ENCODE measurements at places on chromosomes 1 and 21. TPM values are rescaled to one million over a fixed set of nuclear protein-coding genes. Genes with fewer than 3 reads are reported as not detected.

The HEATR1 gene
- 56.3 TPM for total RNA-seq

The SH2D1B gene
- 0.16 TPM for total RNA-seq

The STPG1 gene
- 23.8 TPM for total RNA-seq

The TRNP1 gene
- total RNA-seq = 46.6 TPM

The MT1HL1 gene
- total RNA-seq = not detected

The CYP4B1 gene
- 358 TPM for total RNA-seq

The KRTAP21-2 gene
- not detected for total RNA-seq

The KANK4 gene
- total RNA-seq = 0.13 TPM

The LCE6A gene
- total RNA-seq = not detected

The TSPAN1 gene
- 144 TPM for total RNA-seq

The RIPK4 gene
- total RNA-seq = 34.3 TPM

The OPRD1 gene
- total RNA-seq = not detected

The DNASE2B gene
- total RNA-seq = 0.34 TPM

The BTBD19 gene
- total RNA-seq = 8.7 TPM

The ZNF683 gene
- 1.2 TPM for total RNA-seq

The RAP1GAP gene
- 47.0 TPM for total RNA-seq

The HCRTR1 gene
- total RNA-seq = not detected

The RAB25 gene
- total RNA-seq = 182 TPM

The C1orf87 gene
- not detected for total RNA-seq

The NCMAP gene
- 0.73 TPM for total RNA-seq

The CACNA1S gene
- not detected for total RNA-seq

The FAM72A gene
- not detected for total RNA-seq

The RASSF5 gene
- total RNA-seq = 35.5 TPM

The EDARADD gene
- total RNA-seq = 50.4 TPM

The PDE4B gene
- total RNA-seq = 9.5 TPM

The MROH7 gene
- 25.2 TPM for total RNA-seq

The OVAAL gene
- not detected for total RNA-seq

The AGMAT gene
- total RNA-seq = 2.0 TPM

The GLIS1 gene
- total RNA-seq = 2.7 TPM

The HAO2 gene
- total RNA-seq = 0.23 TPM
